B cell (primary cell): ENCODE measurements at places on chromosomes 3 and 15. TPM values are rescaled to one million over a fixed set of nuclear protein-coding genes. Genes with fewer than 3 reads are reported as not detected.
A peak's percentile ranks its signal among the peaks of the same experiment; 100 is the strongest.

Gene ST8SIA2
- not detected in 2 replicates for polyA plus RNA-seq

Gene WDR49
- polyA plus RNA-seq, result 0.74 and 0.88 TPM in 2 replicates

Gene CYP1A2
- not detected in 2 replicates for polyA plus RNA-seq

Gene CCR1
- 0.39 and 0.54 TPM in 2 replicates for polyA plus RNA-seq

Gene CDHR4
- 0.18 and 0.33 TPM in 2 replicates for polyA plus RNA-seq

Gene DHFR2
- 0.91 and 1.1 TPM in 2 replicates for polyA plus RNA-seq

Gene ISL2
- 1.6 and 1.8 TPM in 2 replicates for polyA plus RNA-seq

Gene EDEM1
- 58.3 and 130 TPM in 2 replicates for polyA plus RNA-seq

DNA sequence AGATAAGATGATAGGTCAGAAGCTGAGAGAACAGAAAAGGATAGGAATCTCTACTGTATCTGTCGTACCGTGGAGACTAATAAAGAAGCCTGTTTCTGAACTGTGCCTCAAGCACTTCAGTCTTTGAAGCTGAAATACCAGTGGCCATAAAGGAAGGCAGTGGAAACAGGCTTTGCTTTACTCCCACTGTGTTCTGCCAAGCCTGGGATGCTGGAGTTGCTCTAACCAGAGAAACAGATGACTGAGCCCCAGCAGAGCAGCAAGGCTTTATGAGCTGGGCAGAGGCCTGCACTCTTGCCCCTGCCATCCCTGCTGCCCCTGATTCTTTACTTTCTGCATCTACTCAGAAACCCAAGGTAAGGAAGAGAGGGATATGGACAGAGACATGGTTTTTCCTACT lies 89.4 kb downstream of the PDE8A start:
- DNase-seq, result no peak

DNA sequence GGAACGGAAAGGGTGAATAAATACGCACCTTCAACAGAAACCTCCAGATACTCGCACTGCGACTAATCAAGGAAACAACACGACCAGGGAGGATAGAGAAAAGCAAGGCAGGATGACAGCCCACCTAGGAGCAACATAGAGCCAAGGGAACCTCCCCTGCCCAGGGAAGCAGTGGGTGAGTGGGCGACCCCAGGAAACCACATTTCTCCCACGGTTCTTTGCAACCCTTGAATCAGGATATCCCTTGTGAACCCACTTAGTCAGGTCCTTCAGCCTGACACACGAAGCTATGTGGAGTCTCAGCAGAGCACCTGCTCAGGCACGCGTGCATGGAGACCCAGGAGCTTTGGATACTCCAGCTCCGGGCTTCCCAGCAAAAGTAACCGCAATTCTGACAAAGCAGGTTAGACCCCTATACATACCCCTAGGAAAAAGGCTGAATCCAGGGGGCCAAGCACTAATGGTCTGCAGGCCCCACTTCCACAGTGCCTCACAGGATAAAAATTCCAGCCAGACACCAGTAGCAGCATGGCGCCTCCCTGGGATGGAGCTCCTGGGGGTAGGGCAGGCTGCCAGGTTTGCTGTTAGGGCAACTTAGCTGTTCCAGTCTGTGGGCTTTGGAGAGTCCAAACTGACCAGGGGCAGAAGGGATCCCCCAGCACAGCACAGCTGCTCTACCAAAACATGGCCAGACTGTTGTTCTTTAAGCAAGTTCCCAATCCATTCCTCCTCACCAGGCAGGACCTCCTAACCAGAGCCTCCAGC lies 38.4 kb upstream of the PXYLP1 start:
- DNase-seq, result no peak

DNA sequence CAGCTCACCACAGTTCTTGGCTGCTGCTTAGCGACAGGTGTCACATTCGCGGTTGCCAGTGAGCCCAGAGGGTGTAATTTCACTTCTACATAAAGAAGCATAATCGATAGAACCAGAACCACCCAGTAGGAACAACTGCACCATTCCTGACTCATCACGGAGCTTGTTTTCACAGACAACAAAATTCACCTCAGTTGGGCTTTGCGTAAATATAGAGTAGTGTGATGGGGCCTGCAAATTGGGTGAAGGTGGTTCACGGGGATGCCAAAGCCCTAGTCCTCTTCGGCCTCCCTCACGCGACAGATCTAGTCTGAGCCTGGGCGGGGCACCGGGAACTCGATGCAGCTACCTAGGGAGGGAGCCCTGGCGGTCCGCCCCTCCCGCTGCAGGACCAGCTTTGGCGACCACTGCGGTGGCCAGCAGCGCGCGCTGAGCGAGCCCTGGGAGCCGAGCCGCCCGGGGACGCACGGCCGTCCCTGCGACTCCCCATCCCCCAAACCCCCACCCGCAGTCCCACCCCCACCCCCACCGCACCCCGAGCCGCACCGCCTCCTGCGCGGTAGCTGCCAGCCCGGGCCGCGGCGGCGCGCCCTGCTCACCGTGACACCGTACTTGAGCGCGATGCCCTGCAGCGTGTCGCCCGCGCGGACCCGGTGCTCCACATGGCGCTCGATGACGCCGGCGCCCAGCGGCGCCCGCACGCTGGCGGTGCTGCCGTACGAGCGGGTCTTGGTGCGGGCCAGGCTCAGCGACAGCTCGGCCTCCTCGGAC lies 519 bp downstream of the LYSMD2 start:
- peak; percentile 81 for DNase-seq

- DNase-seq, result no peak
Measured at GRCh38 chr3:45980229-45980813, 15.3 kb downstream of the FYCO1 start.

DNA sequence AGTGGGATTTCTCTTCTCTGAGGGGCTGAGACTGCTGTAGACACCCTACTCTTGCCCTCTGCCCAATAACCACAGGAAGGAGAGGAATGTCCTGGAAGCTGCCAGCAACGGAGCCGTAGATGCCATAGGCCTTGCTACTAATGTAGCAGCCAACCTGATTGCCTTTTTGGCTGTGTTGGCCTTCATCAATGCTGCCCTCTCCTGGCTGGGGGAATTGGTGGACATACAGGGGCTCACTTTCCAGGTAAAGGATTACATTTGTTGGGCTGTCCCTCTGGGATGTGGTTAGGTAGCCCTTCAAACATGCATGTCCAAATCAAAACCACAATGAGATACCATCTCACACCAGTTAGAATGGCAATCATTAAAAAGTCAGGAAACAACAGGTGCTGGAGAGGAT lies 16.1 kb downstream of the SLC28A2 start:
- peak; percentile 22 for DNase-seq

GRCh38 chr3:42732829-42733459 lies 30.3 kb upstream of the HHATL start:
- no peak for DNase-seq

DNA sequence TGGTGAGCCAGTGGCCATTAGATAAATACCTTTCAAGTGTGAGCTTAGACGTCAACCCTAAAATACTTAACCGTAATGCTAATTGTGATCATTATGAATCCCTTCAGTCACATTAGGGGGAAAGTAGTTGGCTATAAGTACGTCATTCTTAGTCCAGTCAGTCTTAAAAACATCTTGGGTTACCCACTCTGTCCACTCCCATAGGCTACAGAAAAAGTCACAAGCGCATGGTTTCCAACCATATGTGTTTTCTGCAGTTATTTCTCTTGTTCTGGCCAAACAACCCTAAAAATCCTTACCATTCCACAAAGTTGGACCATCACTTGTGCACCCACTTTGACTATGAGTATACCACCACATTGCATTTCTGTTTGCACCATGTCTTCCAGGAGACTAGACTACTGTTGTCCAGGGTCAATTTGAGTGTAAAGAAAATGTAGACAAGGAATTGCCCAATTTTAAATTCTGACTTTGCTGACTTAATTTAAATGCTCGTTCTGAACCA lies 3.3 kb downstream of the RPL15 start:
- no peak for DNase-seq

DNA sequence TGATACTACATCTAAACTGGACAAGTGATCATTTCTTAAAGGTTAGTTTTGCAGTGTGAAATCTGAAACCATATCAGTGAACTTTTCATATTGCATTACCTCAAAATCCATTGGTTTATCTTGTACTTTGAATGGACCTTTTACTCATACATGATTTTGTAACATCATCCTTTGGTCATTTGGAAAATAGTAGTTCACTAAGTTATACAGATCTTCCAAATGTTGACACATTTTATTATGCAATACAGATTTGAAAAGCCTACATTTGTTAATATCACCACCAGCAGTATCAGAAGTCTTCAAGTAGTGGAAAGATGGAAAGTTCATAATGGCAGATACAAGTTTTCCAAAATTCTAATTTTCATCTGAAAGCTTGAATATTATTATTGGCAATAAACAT lies 64.0 kb upstream of the CDV3 start:
- no peak for DNase-seq

DNA sequence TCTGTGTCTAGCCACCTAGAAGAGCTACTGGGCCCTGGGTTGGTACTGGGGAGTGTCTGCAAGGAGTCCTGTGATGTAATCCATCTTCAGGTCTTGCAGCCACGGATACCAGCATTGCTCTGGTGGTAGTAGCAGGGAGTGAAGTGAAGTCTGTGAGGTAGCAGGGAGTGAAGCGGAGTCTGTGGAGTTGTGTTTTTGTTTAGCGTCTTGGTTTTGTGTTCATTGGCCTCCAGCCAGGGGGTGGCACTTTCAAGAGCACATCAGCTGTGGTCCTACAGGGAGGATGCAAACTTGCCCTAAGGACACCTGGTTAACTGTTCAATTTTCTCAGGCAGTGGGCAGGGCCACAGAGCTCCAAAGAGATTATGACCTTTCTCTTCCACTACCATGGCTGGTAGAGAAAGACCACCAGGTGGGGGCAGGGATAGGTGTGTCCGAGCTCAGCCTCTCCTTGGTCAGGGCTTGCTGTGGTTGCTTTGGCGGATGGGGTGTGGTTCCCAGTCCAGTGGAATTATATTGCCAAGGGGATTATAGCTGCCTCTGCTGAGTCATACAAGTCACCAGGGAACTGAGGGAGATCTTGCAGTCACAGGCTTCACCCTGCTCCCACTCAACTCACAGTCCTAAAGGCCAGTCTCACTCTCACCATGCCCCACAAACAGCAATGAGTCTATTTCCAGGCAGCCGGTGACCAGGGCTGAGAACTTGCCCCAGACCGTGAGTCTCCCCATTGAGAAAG lies 424.7 kb downstream of the ZBBX start:
- no peak for DNase-seq

DNA sequence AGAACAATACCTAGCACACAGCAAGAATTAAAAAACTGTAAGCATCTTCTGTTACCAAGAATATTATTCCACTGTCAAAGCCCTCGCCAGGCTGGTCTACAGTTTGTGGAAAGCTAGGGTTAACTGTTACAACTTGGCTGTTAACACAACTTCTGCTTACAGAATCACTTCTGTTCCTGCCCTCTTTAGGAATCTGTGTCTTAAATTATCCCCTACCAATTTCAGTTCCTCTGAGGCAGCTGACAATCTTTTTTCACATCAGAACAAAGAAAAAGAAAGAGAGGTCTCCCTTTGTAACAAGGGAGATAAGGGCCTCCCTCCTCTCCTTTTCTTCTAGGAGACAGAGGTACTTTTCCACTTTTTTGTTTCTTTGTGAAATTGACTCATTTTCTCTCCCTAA lies 188.9 kb downstream of the FMN1 start:
- no peak for DNase-seq

GRCh38 chr3:42036483-42036823 lies 54.7 kb upstream of the TRAK1 start:
- DNase-seq, result no peak

GRCh38 chr3:132660811-132661070 lies 612 bp downstream of the UBA5 start:
- no peak for DNase-seq

- DNase-seq, result no peak
Measured at GRCh38 chr15:25905140-25905539, 42.0 kb upstream of the ATP10A start.

DNA sequence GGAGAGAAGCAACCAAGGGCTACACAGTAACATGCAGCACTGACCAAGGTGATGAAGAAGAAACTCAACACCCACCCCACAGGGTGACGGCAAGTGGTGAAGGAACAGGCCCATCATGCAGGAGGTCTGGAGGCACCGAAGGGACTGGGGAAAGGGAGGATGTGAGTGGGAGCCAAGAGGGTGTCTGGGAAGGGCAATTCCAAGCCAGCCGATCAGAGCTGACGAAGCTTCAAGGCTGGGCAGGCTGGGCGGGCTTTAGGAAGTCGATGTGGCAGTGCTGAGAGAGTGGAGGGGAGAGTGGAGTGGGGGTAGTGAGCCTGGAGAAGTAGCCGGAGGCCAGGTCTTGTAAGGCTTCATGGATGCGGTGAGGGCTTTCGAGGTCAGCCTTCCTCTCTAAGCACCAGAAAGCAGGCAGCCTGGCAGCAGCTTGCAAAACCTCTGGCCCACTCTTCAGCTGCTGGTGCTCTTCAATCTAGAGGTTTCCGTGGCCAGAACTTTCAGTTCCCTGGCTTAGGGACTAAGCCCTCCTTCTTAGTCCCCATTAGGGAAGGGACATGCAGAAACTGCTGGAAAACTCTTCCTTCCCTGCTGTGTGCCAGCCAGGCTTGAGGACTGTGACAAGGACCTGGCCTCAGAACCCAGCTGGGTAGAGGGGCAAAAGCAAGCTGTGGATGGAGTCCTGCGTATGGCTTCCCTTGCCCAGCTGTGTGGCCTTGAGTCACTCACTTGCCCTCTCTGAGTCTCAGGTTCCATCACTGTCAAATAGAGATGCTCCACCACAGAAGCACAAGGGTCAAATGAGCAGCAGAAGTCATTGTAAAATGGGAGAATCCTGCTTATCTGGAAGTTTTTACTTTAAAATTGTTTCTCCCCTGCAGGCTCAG lies 72.1 kb downstream of the TLE3 start:
- no peak for DNase-seq

DNA sequence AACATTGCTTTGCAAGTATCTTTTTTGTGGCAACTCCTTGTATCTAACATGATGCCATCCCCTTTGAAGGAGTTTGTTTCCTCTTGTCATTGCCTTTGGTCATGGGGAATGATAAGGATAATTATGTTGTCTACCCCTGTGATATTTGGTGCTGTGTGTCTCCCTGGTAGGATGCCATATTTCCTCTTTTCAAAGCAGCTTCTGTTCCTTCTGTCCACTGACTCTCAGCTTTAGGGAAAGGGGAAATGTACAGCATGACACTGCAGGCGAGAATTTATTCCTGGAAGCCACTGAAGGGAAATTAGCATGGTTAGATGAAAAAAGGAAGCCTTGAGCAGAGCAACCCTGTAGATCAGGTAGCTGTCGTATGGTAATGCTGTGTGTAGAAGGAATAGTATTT lies 576.7 kb downstream of the CADM2 start:
- no peak for DNase-seq

GRCh38 chr3:131907796-131908195 lies 127.0 kb downstream of the CPNE4 start:
- DNase-seq, result no peak

DNA sequence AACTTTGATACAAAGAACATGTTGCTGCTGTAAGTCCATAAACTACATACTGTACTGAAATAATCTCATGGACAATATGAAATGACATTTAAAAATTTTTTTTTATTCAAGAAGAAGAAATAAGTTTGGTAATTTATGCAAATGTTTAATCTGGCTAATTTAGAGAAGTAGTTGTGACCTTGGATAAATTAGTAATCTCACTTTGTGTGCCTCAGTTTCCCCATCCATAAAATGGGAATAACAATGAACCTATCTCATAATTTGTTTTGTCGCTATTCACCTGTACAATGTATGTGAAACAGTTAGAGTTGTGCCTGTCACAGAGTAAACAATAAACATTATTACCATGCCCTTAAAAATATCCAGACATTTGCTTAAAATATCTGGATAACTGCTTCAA lies 15.3 kb upstream of the DPH6 start:
- no peak for DNase-seq
